ENCODE measurements at places on chromosomes 13 and 19. TPM values are rescaled to one million over a fixed set of nuclear protein-coding genes. Genes with fewer than 3 reads are reported as not detected.

DNA sequence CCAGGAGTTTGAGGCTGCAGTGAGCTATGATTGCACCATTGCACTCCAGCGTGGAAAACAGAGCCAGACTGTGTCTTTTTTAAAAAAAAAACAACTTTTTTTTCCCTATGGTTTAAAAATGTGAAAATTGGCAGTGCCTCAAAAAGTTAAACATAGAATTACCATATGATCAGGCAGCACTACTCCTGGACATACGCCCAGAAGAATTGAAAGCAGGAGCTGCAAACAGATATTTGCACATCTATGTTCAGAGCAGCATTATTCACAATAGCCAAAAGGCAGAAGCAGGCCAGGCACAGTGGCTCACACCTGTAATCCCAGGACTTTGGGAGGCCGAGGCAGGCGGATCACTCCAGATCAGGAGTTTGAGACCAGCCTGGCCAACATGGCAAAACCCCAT lies 3.8 kb upstream of the RETN start:
- no peak for DNase-seq

Gene GPC5
- 17.8 TPM for polyA plus RNA-seq

GRCh38 chr19:54266133-54266532 lies 9.1 kb upstream of the LILRB5 start:
- no peak for DNase-seq

Gene CLIP3
- 294 TPM for polyA plus RNA-seq

Gene C3
- polyA plus RNA-seq, result 163 TPM

Gene METTL21C
- polyA plus RNA-seq, result 0.20 TPM

DNA sequence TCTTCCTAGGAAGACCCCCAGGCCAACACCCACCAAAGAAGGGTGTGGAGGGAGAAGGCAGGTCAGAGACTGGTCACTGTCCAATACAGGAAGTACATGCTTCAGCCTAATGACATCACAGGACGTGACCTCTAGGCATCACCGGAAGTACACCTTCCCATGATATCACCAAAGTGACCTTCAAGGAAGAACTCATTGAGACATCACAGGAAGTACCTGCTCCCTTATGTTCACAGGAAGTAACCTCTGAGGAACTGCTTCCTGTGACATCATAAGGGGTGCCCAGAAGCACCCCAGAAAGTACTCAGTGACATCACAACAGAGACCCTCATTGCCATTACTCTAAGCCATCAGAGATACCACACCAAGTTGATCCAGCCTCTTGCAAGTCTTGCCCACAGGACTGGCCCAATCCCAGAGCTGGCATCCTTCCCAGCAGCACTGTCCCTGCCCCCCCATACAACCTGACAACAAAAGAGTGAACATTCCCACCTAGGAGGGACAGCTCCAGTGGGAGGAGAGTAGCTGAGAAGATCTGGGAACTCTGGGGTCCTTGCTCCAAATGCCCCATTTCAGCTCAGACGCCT lies 24.2 kb upstream of the NANOS2 start:
- DNase-seq, result no peak

GRCh38 chr19:44757735-44758505 lies 9.4 kb downstream of the BCL3 start:
- no peak for DNase-seq

DNA sequence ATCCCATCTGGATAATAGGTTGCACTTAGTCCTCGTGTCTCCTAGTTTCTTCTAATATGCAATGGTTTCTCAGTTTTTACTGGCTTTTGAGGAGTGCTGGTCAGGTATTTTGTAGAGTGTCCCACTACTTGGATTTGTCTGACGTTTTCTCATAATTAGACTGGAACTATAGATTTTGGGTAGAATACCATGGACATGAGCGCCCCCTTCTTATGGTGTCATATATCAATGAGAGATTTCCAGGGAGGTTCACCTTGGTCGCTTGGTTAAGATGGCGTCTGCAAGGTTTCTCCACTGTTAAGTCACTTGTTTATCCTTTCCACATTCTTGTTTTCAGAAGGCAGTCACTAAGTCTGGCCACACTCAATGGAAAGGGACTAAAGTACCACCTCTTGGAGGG lies 6.7 kb downstream of the SOHLH2 start:
- no peak for DNase-seq

Gene ZNF878
- 0.62 TPM for polyA plus RNA-seq

Gene OVOL3
- not detected for polyA plus RNA-seq

DNA sequence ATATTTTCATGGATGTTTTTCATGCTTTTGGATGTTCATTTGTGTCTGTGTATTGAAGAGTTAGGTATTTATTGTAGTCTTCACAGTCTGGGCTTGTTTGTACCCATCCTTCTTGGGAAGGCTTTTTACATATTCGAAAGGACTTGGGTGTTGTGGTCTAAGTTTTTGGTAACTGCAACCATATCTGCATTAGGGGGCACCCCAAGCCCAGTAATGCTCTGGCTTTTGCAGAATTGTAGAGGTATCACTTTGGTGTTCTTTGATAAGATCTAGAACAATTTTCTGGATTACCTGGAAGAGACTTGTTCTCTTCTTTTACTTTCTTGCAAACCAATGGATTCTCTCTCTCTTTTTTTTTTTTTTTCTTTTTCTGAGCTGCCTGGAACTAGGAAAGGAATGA lies 581.3 kb downstream of the DACH1 start:
- no peak for DNase-seq

DNA sequence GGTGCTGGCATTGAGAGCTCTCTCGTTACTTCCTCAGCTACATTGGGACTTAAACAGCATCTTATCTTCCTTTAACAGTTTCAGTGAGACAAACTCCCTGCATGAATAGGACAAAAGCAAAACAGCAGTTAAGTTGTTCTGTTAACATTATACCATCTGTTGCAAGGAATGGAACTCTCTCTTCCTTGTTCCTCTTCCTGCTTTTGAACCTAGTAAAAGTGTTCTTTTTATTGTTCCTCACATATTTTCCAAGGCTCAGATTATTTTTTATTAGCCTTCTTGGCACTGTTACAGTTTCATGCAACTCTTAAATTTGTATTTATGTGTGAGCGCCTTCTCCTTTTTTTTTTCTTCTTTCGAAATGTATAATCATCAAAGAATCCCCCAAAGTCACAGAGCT lies 202.6 kb upstream of the UFM1 start:
- no peak for DNase-seq

Gene FRY
- polyA plus RNA-seq, result 97.8 TPM

GRCh38 chr13:44618326-44618725 lies 42.2 kb upstream of the TSC22D1 start:
- DNase-seq, result no peak

- DNase-seq, result no peak
Observed at GRCh38 chr19:6264803-6265202, 15.0 kb downstream of the MLLT1 start.

DNA sequence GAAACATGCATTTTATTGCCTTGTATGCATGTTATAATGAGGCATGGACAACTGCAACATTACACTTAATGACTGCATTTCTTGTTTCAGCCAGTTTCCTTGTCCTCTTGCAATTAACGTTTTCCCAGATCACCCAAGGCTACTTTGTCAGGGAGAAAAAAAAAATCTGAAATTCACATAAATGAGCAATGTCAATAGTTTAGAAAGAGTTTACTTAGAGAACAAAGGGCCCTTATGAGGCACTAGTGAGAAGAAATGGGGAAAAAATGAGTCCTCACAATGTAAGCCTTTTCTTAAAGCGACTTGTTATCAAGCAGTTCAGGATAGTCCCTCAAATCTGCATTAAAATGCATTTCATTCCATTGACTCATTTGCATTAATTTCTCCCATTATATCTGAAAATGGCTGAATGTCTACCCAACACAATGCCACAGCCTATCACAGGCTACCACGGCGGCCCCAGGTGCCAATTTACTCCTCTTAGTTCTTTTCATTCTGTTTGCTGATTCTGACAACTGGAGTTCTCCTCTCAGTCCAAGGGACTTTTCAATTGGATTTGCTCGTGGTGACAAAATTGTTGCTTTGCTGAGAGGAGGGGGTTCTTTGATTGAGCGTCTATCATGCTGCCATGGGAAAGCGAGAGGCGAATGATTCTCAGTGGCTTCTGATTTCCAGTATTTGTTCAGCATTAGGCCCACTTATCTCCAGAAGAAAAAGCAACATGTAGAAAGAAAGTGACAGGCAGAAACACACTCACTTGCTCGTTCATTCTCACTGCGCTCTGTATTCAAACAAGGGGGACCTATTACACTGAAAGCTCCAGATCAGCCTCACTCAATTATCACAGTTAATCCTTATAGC lies 107.1 kb downstream of the DACH1 start:
- no peak for DNase-seq

GRCh38 chr13:84137292-84137691 lies 255.0 kb upstream of the SLITRK1 start:
- no peak for DNase-seq

DNA sequence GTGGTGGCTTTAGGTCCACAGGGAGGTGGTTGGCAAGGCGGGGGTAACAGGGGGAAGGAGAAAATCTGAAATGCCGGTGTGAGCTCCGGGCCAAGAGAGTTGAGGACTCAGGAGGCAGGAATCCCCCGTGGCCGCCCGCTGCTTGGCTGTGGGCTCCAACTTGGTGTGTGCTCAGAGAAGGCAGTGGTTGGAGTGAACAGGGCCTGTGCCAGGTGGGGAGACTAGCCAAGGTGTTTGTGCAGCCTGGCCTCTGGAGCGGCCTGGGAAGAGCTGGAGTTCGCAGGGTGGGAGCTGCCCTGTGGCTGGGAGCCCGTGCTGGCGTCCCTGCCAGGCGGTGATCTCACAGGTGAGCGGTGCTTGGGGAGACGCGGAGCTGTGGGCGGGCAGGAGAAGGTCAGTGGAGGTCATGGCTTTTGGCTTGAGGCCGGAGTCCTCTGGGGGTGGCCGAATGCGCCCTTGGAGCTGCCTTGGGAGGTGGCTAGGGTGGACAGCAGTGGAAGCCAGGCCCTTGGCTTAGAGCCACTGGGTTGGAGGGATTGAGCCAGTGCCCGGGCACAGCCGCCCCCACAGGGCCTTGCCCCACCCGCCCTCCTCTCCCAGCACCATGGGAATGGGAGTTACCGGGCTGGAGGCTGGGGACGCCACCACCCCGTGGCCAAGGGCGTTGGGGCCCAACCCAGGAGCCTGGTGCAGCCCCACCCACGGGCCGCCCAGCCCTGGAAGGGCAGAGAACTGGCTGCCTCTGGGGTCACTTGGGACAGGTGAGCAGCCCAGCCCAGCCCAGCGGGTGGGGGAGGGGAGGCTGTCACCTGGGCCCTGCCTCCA lies 7.1 kb upstream of the CIRBP start:
- no peak for DNase-seq

DNA sequence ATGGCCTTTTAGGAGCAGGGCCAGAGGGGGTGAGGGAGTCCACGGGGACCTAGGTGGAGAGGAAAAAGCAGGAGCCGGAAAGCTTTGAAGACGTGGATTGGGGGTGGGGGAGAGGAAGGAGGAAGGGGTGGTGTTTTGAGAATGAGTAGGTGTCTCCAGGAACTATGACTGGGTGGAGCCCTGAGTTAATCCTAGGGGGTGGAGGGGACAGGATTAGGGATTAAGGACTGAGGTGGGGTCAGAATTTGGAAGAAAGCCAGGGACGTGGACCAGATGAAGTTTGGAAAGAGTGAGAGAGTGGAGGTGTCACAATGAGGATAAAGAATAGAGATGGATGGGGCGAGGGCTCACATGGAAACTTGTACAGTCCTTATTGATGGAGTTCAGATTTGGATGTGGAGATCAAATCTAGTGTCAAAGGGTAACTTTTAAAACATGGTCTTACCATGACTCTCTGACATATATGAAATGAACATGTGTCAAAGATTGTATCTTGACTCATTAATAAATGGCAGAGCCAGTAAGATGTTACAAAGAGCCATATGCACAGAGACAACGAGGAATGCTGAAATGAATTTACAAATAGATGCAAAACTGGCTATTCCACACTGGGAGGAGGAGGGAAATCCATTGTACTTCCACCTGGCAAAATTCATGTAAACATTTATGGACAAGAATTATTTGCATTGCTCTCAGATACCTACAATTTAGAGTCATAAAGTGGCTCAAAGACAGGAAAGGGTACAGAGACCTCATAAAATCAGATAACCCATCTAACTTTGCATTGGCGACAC lies 1.7 kb upstream of the KLK13 start:
- DNase-seq, result no peak

- DNase-seq, result no peak
Observed at GRCh38 chr13:50783717-50784290, 59.7 kb downstream of the DLEU7 start.

DNA sequence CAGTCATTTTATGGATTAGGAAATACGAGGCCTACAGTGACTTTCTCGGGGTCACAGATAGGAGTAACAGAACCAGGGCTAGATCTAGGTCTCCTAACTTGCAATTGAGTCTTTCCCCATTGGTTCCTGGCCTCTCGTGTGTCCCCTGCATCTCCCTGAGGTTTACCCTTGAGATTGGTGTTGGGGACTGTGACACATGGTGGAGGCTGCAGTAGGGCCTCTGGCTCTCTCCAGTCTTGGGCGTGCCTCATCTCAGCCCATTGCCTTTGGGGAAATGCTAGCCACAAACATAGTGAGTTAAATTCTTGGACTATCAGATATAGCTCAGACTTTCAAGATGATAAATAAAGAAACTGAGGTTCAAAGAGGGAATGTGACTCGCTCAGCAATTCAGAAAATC lies 212.1 kb downstream of the KCNRG start:
- DNase-seq, result no peak

DNA sequence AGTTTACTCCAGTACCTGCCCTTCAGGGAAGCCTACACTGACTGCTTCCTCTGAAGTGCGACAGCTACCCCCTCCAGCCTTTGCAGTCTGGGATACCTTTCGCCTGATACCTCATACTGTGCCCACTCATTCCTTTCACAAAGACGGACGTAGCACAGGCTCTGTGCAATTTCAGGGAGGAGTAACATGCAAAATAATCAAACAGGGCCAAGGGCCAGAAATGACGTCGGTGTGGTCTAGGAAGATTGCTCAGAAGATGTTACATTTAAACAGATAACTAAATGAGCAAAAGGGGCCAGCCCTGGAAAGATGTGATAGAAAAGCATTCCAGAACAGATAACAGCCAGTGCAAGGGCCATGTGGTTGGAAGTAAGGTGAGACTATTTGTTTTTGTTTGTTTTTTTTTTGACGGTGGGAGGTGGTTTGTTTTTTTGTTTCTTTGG lies 6.6 kb upstream of the DDX39A start:
- no peak for DNase-seq

- DNase-seq, result no peak
Observed at GRCh38 chr13:35524171-35524570, 47.7 kb upstream of the MAB21L1 start.

Gene KLK4
- polyA plus RNA-seq, result 1.6 TPM

GRCh38 chr13:33697926-33698325 lies 120.0 kb upstream of the RFC3 start:
- DNase-seq, result no peak

Gene ZNF829
- polyA plus RNA-seq, result 6.5 TPM

GRCh38 chr19:510606-511100 lies 3.4 kb downstream of the TPGS1 start:
- peak; percentile 87 for DNase-seq

- DNase-seq, result no peak
Observed at GRCh38 chr19:18388960-18389725, 3.2 kb downstream of the GDF15 start.

Gene KASH5
- polyA plus RNA-seq, result 0.21 TPM

GRCh38 chr13:47696674-47697073 lies 304.4 kb downstream of the SUCLA2 start:
- no peak for DNase-seq

Data from spinal cord (tissue), 10 donors.